Tibial artery (tissue), 4 donors: ENCODE measurements at places on chromosomes 16 and 17.

DNA sequence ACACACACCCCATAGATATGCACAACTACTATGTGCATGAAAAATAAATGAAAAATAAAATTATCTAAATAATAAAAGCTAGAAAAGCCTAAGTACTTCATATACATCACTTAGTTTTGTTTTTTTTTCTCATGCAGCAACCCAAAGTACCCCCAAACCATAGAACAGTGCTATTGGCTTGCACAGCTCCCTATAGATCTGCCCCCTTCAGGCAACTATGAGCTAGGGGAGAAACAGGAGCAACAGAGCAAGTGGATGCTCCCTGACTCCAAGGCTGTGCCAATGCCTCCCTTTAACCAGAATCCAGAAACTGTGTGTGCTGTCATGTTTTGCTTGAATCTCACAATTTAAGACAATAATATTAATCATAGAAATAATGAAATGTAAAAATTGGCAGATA, 605.5 kb downstream of the TOX3 start:
- no peak for DNase-seq

GRCh38 chr17:12603566-12603965, 62.1 kb upstream of the MYOCD start:
- no peak for DNase-seq

- no peak for DNase-seq
Observed at GRCh38 chr16:18936727-18937340, 10.6 kb upstream of the SMG1 start.

DNA sequence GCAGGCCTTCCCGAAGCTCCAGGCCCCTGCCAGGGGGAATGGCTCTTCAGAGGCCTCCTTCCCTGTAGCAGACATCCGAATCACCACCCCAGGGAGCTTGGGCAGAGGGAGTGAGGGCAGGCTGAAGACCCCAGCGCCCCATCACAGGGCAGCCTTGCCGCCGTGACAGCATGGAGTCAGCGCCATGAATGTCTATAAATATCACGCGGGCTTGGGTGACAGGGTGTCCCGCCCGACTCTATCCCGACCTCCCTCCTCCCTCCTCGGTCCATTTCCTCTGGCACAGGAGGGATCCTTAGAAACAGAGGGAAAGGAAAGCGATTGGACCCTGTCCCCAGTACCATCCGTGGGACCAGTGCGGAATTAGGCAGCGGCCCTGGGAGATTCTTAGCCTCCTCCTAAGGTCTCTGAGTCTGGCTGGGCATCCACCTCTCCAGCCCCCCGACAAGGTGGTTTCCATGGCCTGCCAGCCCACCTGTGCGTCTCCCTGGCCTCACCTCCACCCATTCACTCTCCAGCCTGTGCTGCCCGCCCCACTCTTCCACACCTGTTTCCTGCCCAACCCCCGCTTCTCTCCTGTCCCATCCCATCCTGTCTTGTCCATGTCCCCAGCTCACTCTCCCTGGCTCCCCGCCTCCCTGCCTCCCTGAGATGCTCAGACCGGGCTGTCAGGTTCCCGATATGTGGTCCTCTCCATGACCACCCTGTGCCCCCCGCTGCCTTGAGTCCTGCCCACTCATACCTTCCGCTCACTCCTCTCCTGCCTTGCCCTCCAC, 5.1 kb downstream of the ATP2A1 start:
- no peak for DNase-seq

- no peak for DNase-seq
Observed at GRCh38 chr16:31179219-31179746, 656 bp upstream of the FUS start.

DNA sequence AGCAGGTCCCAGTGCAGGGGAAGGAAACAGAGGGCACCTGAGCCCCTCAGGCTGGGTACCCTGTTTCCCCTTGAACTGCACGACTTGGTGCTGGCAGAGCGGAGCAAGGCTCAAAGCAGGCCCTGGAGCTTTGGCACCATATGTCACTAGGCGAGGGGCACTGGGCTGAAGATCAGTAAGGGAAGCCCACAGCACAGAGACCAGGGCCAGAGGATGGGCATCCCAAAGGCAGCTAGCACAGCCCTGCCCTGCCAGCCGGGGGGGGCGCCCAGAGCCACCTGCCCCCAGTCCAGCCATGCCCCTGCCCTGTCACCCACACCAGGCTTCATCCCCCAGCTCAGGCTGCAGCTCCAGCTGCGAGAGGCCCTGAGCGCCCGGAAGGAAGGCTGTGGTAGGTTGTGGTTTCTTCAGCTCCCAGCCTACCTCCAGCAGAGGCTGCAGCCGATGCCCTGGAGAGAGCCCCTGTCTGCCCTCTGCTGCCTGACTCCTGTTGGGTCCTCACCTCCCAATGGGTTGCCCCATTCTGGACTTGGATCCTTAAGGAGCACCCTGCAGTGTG, 10.9 kb downstream of the NHERF1 start:
- no peak for DNase-seq
